T-helper 1 cell (primary cell): ENCODE measurements at places on chromosomes 1 and 21.

DNA sequence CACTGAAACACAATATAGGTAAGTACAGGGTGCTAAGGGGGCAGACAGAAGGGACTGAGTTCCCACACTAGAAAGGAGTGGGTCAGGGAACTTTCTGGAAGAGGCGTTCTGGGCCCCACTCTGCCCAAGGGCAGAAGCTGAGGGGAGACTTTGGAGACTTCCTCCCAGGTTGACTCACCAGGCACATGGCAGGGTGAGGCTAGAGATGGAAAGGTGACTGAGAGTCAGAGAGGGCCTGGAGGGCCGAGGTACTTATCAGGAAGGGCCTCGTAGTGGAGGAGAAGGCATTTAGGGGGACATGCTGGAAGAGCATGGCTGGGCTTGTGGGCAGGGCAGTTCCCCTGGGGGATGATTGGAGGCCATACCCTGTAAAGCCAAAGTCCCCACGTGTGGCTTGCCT lies 159.9 kb upstream of the JUN start:
- no peak for DNase-seq

GRCh38 chr1:117180147-117180967 lies 30.4 kb downstream of the VTCN1 start:
- DNase-seq: no peak

DNA sequence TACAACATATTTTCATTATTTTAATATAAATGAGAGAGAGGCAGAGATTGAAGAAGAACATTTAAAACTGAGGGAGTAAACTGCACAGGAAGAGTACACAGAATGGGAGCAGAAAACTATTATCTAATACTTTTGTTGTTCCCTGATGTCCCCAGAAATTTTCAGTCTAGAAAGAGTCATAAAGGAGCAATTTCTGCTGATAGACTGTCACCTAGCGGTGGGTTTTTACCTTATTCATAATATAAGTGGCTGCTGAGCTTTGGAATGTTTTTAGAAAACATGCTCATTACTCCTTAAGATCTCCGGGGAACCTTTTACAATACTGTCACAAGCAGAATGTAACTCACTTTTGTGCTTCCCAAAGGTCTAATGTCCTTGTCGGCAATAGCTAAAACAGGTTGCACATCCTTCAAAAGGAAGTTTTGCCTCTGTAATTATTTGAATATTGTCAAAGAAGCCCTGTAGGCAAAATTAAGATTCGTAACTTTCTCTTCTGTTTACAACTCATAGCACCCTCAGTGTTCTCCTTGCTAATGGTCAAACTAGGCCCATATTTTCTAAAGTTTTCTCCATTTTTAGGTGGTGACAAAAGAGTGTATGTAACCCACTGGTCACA lies 4.9 kb upstream of the NPL start:
- peak; percentile 13 for DNase-seq

DNA sequence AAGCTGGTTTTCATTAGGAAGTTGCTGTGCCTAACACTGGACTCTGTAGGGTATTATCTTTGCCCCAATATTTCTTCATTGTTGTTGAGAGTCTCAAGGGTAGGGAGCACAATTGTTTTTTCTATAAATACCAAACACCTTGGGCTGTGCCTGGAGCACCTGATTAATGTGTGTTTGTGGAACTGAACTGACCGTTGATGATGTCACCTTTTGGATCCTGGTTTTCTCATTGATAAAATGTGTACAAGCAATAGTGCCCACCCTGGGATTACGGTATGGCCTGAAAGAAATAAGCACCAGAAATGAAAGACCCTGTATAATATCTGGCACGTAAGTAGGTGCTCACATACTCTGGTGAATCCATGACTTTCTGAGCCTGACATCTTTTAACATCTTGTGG lies 39.3 kb downstream of the KCNA2 start:
- DNase-seq: no peak

DNA sequence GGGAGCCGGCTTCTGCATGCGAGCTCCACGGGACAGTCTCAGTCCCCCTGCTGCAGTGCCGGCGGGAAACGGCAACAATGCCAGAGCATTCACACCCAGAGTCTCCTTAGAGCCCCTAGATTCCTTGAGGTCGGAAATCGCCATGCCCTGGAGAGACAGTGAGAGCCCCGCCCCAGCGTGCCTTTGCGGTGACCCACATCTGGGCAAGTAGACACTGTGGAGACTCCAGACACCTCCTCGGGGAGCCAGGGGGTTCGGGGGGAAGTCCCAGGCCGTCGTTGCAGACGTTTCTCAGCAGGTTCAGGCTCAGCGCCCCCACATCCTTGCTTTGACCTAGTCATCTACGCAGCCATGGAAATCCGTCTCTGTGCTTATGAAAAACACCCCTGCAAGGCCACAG lies 81.3 kb upstream of the ARHGEF16 start:
- no peak for DNase-seq

GRCh38 chr1:12487520-12487919 lies 130.5 kb downstream of the DHRS3 start:
- DNase-seq: no peak

DNA sequence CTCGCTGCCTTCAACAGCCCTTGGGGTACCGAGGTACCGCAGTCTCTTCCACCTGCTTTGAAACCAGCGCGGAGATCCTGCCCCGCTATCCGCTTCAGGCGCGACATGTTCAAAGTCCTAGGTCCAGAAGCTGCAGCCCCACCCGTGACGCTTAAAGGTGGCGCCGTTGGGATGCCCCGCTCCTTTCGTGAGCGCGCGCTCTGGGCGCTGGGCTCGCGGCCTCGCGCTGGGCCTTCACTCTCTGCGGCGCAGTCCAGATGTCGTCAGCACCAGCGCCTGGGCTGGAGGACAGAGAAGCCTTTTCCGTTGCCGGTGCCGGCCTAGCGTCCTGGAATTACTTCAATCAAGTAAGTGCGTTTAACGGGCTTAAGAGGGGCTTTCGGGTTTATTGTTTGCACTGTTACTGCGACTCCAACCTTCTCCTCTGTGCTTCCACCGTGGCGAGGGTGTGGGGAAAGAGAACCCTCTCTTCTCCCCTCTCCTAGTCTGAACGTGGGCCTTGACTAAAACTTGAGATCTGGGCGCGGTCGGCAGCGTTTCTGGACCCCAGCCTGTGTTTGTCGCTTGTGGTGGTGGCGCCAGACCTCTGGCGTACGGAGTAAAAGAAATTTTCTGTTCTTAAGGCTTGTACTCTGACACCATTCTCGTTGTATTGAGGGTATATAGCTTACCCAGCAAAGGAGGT lies at the start of gene LRRC40:
TSS of gene LRRC40 (minus strand) at position 146 of the 685 bp plus-strand sequence. CDS start at position 107, 39 bp downstream.
- peak; percentile 89 for DNase-seq

- DNase-seq: no peak
These were observed 14.0 kb downstream of the NR5A2 start for GRCh38 chr1:200041337-200042118.

DNA sequence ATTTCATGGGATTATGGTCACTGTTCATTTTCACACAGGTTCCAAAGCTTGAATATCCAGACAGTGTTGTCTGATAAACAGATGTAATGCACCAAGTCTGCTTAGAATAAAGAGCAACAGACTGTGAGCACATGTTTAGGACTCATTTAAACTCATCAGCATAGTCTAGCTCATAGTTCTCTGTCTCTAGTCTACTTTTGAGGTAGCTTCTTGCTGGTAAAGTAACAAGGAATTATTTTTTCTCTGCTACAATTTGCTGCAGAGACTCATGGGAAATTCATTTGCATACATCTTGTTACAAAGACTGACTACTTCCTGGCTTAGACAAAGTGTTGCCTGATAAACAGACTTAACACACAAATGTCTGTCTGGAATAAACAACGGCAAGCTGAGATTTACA lies 187.2 kb downstream of the NFIA start:
- no peak for DNase-seq

DNA sequence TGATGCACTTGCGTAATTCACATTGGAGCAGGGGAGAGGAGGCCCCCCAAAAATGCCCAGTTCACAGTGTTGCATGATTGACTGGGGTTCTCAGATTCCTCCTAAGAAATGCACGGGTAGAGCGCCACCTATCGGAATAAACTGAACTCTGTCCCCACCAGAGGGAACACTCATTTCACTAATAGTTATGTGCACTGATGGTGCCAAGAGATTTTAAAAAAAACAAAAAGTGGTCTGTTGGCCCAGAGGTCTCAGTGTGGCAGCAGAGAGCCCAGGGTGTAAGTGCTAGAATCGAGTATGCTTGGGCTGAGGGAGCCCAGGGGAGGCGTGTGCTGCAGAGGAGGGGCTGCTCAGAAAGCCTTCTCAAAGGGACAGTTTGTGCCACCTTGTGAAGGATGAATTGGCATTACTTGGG lies 6.9 kb downstream of the PINK1 start:
- DNase-seq: peak; percentile 60

GRCh38 chr1:6460301-6461050 lies 5.5 kb downstream of the TNFRSF25 start:
- peak; percentile 96 for DNase-seq

DNA sequence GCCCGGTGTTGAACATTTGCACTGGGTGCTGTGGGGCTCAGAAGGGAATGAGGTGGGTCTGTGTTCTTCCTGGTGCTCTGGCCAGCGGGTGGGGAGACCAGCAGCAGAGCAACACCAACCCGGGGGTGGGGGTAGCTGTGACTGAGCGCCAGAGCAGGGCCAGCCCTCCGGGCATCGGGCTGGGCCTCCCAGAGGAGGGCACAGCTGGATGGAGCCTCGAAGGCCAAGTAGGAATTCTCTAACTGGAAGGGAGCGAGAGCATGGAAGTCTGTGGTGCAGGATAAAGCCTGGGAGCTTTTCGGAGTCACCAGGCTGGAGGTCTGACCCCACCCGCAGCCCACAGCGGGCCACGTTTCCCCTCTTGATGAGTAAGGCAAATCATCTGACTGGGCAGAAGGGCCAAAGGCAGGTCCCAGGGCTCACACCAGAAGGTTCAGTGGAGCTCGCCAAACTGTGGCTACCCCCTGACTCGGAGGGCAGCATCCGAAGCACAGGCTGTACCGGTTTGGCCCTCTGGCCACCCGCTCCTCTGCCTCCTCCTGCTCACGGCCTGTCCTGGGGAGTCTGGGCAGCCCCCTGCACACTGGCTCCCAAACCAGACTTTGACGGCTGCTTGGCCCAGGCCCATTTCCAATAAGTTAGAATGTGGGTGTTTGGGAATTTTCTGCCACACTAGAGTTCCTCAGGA lies 18.8 kb downstream of the SLC1A7 start:
- no peak for DNase-seq

DNA sequence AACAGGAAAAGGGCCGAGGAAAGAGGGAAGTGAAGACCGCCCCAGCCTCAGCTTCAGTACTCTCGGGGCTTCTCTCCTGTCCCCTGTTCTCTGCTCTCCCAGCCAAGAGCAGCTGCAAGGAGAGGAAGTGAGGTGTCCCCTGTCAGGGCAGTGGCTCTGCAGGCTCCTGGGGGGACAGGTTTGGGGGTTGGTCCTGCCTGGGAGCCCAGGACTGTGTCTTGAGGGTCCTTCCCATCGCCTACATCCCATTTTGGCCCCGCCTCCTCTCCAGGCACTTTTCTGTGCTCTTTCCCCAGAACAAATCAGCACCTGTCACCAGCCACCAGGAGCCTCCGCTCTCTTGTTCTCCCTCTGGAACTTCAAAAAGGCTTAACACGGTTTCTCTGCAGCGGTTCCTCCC lies 82.6 kb downstream of the VWA5B1 start:
- no peak for DNase-seq

DNA sequence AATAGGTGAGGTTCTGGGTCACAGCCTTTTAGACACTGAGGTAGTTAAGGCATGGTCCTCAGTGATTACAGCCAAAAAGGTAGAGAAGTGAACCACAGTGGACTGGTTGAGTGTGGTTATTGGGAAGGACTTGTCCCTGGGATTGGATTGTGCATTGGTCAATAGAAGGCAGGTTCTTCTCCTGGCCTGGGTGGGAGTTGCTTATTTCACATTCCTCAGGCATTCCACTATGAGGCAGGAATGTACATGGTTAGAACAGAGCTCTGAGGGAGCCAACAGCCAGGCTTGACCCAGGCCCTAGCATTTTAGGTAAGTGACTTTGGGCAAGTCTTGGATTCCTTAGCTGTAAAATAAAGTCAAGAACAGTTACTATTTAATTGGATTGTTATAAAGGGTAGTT lies 97.9 kb upstream of the MARK1 start:
- no peak for DNase-seq

DNA sequence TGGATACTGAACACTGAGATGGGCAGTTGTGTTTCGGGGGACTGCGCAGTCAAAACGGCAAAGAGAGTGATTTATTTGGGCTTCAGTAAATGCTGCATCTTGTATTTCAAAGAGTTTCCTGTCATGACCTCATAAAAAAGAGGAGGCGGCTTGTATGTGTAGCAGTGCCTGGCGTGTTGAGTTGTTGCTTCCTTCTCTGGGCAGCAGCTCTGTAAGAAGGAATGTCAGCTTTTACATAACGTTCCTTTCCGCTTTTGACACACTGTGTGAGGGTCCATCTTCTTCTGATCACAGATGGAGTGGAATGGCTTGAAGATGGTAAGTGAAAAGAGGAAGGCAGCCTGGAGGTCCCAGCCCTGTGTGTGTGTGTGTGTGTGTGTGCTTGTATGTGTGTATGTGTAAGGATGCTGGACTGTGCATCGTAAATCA lies 941 bp downstream of the ELAVL4 start:
- DNase-seq: no peak

- no peak for DNase-seq
These were observed 107.2 kb downstream of the EDEM3 start for GRCh38 chr1:184647471-184647870.

DNA sequence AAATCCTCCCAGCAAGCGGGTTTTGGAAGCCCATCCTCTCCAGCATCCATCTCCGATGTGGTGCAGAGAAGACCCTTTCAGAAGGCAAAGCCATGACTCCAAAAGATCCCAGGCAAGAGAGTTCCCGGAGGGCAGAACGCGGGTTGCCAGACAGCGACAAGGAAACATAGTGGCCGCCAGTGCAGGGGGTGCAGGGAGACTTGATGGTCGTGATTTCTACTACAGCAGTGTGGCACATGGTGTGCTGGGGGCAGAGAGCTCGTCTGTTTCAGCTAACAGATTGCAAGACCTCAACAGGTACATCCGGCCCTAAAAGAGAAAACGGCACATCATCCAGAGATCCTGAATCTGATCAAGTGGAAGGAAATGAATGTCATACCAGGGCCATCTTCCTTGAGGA lies 74.3 kb downstream of the HLCS start:
- no peak for DNase-seq

DNA sequence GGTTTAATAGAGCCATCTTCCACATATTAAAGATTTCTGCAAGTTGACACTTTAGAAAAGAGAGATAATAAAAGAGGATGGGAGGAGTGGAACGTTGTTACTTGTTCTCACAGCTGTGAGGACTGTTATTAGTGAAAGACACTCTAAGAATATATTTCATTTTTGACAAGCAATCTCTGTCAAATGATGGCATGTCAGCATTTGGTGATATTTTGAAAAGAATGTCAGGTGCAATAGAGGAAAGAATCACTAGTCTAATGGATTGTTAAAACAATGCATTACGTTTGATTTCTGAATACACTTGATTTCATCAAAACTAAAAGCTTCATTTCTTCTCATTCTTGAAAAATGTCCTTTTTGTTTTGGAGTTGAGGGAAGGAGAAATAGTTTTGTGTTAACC lies 853.4 kb downstream of the PLA2G4A start:
- no peak for DNase-seq
